ENCODE measurements at places on chromosomes 5 and 9. TPM values are rescaled to one million over a fixed set of nuclear protein-coding genes. Genes with fewer than 3 reads are reported as not detected.

DNA sequence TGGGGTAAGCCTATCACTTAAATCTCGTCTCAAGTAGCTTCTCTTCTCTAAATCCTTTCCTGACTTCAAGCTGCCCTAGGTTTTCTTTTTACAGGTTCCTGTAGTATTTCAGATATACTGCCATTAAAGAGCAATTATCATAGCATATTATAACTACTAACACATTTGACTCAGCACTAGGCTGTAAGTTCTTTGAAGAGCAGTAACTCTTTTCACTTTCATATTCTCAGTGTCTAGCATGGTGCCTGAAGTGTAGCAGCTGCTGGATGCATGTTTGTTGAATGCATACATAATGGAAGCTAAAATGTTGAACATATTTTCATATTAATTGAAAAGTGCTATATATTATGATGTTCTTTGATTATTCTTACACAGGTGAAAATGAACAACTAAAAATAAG, 22.5 kb downstream of the CCDC152 start:
- DNase-seq: no peak

GRCh38 chr5:50964746-50965653, 298.6 kb downstream of the PARP8 start:
- no peak for DNase-seq

The AJM1 gene
- 3.3 TPM for total RNA-seq

The TEK gene
- total RNA-seq: 1.0 TPM

The PLAC8L1 gene
- total RNA-seq: 1.8 TPM

Measured in neural crest cell (in vitro differentiated cells).